ENCODE measurements at places on chromosomes 2 and 18.
A peak's percentile ranks its signal among the peaks of the same experiment; 100 is the strongest.

DNA sequence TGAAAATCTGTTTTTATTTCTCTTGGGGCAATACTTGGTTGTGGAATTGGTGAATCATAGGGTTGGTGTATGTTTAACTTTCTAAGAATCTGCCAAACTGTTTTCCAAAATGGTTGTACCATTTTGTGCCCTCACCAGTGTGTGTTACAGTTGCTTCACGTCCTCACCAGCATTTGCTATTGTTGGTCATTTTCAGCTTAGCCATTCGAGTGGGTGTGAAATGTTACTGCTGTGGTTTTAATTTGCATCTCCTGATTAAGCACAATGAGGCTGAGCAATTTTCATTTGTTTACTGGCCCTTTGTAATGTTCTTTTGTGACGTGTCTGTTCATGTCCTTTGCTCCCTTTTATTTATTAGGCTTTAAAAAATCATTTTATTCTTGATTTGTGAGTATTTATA is 49.7 kb downstream of the FOSL2 start:
- no peak for DNase-seq

DNA sequence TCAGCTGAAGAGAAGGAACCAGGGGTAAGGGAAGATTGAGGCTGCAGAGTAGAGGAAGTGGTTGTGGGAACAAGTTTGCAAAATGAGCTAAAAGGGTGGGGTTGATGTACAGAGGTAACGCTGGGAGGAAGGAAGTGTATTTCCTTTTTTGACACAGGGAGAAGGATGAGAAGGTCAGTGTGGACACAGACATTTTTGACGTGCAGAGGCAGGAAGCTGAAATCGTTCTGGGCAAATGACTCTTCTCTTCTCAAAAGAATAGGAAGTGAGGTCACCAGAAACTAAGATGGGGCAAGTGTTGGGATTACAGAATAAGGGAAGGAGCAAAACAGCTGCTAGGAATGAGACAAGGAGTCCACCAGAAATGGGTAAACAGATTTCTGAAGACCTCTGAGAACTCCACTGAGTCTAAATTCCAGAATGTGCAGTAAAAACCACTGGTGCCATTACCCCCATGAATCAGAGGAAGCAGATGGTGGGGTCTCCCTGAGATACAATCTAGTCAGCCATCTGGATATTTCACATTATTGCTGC is 20.0 kb upstream of the RNF149 start:
- DNase-seq, result no peak

DNA sequence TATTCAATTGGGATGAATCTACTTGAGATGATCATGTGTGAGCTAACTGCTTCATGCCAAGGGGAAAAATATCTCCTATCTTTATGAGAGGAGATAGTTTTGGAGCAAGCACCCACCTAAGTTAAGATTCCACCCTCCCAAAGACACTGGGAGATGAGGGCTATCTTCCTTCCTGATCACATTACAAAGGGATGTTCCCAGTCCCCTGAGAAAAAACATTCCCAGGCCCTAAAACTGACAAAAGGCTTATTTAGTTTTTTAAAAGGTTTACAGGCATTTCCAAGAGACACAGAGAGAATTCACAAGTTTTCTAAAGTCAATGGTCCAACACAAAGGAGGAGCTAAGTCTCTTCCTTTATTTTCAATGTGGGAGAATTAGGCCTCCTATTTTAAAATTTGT is 401.5 kb downstream of the FBXO15 start:
- DNase-seq, result no peak

DNA sequence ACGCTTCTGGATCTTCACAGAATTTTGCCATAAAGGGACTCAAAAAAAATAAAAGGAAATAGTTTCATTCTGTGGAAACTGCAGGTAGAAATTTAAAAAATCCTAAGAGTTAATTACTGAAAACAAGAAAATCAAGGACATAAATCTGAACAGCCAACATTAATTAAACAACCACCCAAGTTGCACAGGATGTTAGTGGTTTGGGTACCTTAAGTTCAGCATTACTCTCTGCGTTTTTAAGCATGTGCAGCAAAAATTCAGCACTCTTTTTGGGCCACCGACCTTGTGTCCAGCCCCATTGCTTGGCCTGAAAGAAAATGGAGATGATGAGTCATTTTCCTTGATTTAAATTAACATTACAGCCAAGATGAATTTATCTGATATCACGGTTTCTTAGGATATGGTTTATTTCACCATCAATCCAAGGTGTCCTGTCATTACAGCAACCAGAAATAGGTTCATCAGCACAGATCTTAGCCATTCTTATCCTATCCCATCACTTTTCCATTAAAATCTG is 3.3 kb upstream of the C18orf32 start:
- no peak for DNase-seq

DNA sequence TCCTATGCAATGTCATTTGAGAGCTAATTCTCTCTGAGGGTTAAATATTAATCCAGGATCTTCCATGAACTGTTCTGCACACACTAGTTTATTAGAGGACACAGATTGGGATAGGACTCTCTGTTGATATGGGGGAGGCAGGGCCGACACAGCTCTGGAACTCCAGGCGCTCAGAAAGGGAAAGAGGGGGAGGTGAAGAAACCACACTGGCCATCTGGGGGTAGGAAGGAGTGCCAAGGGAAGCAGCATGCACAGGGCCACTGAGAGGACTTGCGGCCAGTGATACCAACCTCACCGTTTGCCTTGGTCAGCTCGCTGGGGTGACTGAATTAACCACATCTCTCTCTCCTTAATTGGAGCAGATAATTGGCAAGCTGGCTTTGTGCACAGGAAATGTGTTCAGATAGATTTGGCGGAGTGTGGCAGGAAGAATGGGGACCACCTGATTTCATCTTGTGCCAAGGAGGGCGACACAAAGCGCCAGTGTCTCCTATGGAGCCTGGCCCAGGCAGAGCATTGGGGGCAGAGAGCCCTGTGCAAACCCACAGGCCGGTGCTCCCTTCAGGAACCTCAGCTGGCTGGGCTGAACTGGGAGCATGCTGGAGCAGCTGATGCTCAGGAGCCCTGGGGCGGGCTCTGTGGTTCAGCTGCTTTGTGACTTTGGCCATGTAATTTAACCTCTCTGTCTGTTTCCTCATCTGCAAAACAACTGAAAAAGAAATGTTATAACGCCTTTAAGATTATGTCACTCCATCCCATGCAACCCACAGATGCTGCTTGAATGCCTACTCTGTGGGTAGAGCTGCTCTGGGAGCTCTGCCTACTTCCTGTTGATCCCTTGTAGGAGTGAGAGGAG is 114.7 kb upstream of the STON1 start:
- DNase-seq, result no peak

DNA sequence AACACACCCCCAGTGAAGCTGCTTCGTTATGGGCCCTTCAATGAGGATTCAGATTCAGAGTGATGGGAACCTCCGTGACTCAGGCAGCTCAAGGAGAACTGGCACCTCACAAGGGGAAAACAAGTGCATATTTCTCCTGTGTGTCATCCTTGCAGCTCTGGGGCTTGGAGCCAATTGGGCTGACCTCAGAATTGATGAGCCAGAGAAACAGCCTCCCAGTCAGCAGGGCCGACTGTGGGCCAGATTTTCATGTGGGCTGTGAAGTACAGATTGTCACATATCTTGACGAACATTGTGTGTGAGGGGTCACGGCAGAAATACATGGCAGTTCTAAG is 189.6 kb upstream of the SP5 start:
- DNase-seq, result no peak

GRCh38 chr2:209905691-209906090 is 96.7 kb upstream of the RPE start:
- no peak for DNase-seq

GRCh38 chr2:136787970-136788369 is 22.6 kb downstream of the THSD7B start:
- DNase-seq, result no peak

DNA sequence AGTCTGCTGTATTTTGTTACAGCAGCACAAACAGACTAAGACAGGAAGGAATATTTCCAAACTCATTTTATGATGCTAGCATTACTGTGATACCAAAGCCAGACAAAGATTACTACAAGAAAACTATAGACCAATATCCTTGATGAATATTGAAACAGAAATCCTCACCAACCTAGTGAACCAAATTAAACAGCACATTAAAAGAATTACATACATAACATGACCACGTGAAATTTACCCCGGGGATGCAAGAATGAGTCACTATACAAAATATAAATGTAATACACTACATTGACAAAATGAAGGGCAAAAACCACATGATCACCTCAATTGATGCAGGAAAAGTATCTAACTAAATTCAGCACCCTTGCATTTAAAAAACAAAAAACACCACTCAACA is 112.6 kb downstream of the CHN1 start:
- DNase-seq, result no peak

DNA sequence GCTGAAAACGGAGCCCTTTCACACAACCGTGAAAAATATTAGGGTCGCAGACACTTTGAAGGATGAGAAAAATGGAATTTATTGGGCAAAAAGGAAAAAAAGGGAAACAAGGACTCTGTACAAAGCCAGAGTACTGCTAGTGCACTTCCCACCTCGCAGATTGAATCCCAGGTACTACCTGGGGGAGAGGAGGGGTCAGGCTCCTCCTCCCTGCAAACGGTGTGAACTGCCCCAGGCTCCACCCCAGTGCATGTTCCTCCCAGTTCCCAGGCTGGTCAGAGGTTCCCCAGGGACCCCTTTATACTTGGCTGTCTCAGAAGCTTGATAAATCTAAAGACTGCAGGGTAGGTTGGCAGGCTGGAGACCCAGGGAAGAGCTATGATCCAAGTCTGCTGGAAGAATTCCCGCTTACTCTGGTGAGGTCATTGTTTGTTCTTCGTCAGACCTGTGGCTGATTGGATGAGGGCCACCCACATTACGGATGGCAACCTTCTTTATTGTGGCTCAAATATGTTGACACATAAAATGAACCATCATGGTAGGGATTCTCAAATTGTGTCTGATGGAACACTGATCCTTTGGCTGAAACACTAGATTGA is 290.4 kb upstream of the POU3F3 start:
- no peak for DNase-seq

DNA sequence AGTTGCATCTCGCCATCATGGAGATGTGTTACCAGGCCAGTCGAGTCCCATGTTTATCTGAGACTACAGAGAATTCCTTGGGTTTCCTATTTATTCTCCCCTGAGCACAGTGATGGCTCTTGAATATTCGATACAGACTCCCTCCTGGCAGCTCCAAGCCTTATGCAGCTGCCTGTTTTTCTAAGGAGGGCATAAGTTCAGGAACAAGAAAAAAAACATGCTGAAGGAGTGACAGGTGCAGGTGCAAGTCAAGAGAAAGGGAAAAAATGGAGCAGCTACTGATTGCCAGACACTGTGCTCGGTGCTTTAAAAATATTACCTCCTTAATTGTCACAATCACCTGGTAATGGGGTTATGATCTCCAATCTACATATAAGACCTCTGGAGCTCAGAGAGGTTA is 177.2 kb upstream of the DPP10 start:
- DNase-seq, result no peak

- DNase-seq, result no peak
Measured at GRCh38 chr18:58761241-58761969, 90.1 kb downstream of the MALT1 start.

DNA sequence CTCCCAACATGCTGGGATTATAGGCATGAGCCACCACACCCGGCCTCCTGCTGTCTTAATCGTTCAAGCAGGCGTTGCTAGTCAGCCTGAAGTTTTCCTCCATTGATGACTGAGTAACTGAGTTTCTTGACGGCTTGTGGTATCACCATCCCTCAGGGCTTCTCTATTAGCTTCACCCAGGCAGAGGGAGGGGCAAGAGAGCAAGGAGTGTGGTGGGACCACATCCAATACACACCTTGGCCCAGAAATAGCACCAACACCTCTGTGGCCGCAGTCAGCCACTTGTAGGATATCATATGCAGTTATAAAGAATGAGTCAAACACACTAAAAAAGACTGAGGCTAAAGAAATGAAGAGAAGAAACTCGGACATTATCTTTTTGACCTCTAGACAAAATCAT is 1009.4 kb upstream of the CELF4 start:
- no peak for DNase-seq

DNA sequence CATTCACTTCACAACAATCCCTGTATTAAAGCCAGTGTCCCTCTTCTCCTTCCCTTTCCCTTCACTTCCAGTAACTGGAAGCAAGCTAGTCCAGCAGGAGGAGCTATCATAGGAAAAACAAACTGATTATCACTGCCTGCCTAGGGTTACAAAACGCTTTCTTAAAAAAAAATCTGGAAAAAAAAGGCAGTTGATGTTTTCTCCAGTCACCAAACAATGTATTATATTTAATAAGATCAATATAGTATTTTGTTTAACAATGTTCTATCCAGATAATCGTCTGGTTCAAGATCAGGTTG is 78.8 kb upstream of the ITGB6 start:
- no peak for DNase-seq

- no peak for DNase-seq
Measured at GRCh38 chr2:201130524-201131186, 14.7 kb downstream of the CFLAR start.

- DNase-seq, result peak; percentile 11
Measured at GRCh38 chr2:111900859-111901258, 2.5 kb downstream of the MERTK start.

GRCh38 chr2:160465406-160465805 is 28.2 kb downstream of the RBMS1 start:
- no peak for DNase-seq

DNA sequence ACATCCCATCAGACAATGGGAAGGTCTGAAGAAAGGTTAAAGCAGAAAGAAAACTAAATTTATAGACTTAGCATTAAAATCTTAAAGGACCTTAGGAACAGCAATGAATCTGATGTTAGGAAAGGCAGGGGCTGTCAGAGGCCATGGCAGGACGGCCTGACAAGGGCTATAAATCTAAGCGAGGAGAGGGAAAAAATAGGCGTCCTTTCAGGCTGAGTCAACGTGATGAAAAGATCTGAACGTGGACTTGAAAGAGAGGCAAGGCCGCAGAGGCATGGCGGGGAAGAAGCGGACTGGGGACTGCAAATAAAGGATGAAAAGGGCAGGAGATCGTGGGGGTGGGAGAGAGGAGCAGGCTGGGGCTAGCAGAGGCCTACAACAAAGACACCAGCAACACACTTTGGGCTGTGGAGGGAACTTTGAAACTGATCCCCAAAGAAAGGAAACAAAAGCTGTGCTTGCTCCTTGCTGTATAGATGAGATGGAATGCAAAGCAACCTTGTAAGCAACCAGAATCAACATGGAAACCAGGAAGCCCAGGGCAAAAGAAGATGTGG is 145.6 kb downstream of the NRP2 start:
- no peak for DNase-seq
